ENCODE measurements at places on chromosomes 11 and 22.
A peak's percentile ranks its signal among the peaks of the same experiment; 100 is the strongest.

DNA sequence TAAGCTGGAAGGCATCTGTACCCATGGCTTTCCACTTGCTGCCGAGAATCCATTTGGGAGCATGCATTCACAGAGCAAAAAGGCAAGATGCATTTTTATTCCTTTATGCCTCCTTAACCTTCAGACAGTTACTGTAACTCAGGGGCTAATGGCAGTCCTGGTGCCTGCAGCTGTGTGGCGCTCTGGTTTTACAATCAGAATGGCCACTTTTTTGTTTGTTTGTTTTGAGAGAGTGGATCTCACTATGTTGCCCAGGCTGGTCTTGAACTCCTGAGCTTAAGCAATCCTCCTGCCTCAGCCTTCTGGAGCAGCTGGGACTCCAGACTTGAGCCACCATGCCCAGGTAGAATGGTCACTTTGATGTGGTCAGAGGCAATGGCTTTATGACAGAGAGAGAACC is 101.8 kb downstream of the NAV2 start:
- DNase-seq = no peak

GRCh38 chr11:46036009-46036408 is 85.2 kb downstream of the PHF21A start:
- DNase-seq = no peak

GRCh38 chr11:103872748-103873147 is 163.7 kb upstream of the DDI1 start:
- DNase-seq = no peak

GRCh38 chr11:105110688-105111030 is 28.9 kb downstream of the CARD18 start:
- no peak for DNase-seq

DNA sequence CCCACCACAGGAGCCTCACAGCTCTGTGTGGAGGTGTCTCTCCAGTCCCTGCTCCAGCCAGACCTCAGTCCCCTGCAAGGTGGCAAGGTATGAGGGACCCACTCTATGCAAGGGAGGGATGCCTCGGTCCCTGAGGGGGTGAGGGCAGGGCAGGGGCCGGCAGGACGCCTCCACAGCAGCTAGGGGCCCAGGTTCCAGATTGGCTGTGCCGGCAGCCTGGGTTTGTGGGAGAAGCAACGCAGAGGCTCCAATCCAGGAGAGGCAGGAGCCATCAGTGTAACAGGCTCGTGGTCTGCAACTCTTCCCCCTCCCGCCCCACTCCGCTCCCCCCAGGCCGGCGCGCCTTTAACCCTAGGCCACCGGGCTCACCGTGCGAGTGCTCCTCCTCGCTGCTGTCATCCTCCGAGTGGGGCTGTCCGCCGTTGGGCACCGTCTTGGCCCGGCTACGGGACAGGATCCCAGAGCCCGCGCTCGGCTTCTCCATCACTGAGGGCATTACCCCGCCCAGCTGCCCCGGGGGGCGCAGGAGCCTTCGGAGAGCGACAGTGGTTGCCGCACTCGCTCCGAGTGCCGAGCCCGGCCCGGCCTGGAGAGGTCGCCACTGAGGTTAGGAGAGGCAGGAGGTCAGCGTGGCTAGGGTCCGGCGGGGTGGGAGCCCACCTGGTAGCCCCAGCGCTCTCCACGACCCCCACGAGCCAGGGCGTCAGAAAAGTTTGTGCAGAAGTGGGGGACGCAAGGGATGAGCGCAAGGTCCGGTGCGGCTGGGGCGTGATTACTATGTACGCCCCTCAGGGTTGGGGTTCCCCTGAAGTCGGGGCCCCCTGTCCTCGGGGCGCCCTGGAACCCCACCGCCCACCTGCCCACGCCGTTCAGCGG is 765 bp downstream of the RCOR2 start:
- DNase-seq = no peak

DNA sequence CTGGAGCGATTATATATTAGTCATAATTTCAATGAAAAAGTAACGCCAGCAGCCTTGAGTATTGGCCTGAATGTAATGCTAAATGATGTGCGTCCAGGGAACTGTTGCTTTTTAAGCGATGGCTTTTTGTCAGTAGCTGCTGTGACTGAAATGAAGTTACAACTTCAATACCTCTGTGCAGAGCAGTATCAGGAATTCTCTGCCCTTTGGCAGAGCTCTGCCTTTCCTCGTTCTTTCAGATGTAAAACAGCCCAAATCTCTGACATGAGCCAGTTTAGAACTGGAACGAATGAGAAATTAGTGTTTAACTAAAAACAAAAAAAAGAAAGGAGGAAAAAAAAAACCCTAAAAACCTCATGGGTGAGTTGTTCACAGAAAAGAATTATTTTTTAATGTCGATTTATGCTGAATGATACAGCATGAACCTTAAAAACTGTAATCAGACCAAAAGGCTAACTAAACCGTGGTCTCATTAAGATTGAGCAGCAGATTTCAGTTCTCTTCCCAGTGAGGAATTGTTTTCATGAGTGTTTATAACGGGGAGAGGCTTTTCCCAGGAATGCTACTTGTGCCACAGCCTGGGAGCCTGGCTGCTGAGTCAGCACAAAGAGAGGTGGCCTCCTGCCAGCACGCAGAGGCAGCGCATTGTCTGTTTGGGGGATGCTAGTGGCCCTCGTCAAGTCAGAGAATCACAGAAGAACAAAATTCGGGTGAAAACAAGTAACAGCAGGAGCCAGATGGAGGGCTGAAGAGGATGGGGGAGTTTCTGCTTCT is 146.2 kb upstream of the RASSF10 start:
- no peak for DNase-seq

GRCh38 chr22:17198170-17199002 is 20.8 kb downstream of the ADA2 start:
- no peak for DNase-seq

DNA sequence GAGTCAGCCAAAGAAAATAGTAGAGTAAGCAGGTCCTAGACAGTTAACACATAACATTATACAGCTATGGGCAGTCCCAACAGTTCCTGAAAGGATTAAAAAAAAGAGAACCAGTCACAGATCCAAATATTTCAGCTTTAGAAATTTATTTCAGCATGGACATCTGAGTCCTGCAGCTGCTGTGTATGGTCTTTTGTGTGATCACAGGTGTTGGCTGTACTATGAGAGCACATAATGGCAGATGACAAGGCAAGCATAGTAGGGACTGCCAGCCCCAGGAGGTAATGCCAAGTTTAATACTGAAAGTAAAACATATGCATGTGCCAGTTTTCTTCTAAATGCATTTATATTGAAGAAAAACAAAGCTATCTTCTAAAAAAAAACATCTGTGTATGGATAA is 158.1 kb downstream of the GRIA4 start:
- DNase-seq = no peak

DNA sequence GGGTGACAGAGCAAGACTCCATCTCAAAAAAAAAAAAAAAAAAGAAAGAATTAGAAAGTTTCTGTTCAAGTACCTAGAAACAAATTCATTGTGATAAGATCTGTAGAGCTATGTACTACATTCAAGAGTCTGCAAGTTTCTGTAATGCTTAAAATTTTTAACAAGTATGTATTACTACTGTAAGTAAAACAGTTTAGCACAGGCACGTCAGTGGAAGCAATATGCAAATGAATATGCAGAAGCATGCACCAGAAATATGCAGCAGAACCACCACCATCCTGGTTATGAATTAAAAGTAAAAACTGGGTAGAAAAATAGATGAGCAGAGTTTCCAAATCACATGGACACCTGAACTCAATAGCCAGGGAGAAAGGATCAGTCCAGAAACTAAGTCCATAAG is 19.3 kb downstream of the SBF2 start:
- DNase-seq = no peak

GRCh38 chr11:24687531-24688147 is 190.8 kb downstream of the LUZP2 start:
- DNase-seq = no peak

DNA sequence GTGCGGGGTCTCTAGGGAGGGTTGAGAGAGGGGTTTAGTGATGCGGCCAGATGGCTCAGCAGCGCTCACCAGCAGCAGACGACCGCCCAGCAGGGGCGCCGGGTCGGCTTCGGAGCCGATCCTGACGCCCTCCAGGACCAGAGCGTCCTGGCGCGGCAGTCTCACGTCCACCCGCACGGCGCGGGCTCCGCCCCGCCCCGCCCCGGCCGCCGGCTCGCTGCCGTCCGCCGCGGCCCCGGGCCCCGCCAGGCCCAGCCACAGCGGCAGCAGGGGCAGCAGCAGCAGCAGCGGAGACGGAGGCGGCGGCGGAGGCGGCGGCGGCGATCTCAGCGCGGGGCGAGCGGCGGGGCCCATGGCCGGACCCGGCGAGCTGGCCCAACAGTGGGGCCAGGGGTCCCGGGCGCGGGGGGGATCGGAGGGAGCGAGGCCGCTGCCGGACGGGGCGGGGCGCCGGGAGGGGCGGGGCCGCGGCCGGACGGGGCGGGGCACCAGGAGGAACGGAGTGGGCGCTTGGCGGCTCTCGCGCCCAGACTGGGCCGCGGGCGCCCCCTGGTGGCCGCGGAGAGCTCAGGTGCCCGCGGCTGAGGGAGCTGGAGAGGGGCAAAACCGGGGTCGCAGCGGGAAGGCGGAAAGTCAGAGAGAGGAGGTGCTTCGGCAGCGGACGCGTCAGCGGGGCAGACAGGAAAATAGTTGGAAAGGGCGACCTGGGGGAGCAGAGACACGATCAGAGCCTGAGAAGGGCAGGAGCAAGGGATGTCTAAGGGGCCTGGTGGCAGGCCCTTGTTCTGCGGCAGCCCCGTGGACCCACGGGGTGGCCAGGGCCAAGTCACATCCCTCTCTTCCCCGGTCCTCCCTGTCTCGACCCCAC is at the start of gene RNF215:
RNF215 (minus strand) TSS at position 452 of the 868 bp plus-strand sequence; CDS start at position 354, 98 bp downstream.
- DNase-seq = peak; percentile 86

GRCh38 chr22:20903093-20903492 is 14.1 kb upstream of the CRKL start:
- no peak for DNase-seq

- no peak for DNase-seq
Observed at GRCh38 chr11:131163613-131164012, 206.8 kb upstream of the NTM start.

GRCh38 chr11:120717042-120717441 is 205.5 kb downstream of the GRIK4 start:
- DNase-seq = peak; percentile 52

DNA sequence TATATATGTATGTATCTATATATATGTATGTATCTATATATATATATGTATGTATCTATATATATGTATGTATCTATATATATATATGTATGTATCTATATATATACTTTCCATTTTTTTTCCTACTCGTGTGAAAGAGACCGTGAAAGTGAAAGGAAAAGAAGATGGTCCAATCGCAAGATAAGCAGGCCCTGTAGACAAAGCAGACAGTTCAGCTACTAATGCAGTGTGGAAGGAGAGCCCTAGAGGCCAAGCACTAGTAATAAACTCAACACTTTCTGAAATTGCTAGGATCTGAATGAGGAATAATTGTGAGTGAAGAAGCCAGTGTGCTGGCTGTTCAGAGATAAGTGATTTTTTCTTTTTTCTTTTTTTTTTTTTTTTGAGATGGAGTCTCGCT is 47.2 kb downstream of the MCHR1 start:
- DNase-seq = no peak

DNA sequence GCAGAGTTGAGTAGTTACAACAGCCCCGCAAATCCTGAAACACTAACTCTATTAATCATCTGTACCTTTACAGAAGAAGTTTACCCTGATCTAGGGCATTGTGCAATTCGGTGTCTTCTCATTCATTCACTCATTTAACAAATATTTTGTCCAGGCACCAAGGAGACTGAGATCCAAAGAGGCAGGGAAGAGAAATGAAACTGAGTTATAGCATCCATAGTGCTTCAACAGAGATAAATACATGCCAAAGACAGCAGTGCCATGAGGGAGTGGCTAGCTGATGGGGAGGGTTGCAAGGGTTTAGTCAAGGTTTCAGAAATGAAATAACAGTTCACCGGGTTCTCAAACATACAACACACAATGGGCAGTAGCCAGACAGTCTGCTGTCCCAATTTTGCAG is 40.2 kb upstream of the MTNR1B start:
- no peak for DNase-seq

- no peak for DNase-seq
Observed at GRCh38 chr11:114326151-114326550, 30.0 kb downstream of the NNMT start.

GRCh38 chr22:43296276-43296902 is 46.8 kb downstream of the SCUBE1 start:
- DNase-seq = no peak

- no peak for DNase-seq
Observed at GRCh38 chr11:59839615-59840014, 5.7 kb downstream of the CBLIF start.

DNA sequence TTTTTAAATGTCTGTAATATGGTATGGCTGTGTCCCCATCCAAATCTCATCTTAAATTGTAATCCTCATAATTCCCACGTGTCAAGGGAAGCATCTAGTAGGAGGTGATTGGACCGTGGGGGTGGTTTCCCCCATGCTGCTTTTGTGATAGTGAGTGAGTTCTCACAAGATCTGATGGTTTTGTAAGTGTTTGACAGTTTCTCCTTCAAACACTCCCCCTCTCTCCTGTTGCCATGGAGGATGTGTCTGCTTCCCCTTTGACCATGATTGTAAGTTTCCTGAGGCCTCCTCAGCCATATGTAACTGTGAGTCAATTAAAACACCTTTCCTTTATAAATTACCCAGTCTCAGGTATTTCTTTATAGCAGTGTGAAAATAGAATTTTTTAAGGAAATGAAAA is 31.1 kb upstream of the CD44 start:
- no peak for DNase-seq

DNA sequence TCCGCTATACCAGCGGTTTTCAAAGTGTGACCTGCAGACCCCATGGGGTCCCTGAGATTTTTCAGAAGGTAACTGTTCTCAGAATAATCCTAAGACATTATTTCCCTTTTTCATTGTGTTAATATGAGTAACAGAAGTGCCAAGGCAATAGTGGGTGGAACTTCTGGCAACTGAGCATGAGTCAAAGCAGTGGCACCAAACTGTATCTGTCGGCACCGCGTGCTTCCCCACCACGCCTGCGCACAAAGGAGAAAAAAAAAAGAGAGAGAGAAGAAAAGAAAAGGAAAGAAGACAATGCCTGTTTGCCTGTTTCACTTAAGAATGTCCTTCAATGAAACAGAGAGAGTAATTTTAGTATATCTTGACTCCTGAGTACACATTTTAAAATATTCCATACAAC is 679.9 kb downstream of the OPCML start:
- no peak for DNase-seq

- DNase-seq = no peak
Observed at GRCh38 chr11:134667505-134667904, 255.5 kb upstream of the B3GAT1 start.

DNA sequence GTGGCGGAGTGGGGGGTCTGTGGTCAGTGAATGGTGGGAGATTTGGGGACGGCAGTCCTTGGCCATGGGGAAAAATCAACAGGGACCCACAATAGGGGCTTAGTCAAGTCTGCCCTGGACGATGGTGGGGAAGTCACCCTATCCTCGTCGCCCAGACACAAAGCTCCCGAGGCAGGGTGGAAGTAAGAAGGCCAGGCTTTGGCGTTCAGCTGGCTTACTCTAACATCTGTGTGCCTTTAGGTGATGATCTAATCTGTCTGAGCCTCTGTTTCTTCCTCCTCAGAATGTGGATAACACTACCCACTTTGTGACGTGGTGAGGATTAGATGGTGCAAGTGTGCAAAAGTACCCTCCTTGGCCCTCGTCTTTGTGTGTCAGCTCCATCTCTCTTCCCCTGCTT is 192.2 kb downstream of the ST3GAL4 start:
- no peak for DNase-seq

- DNase-seq = no peak
Observed at GRCh38 chr11:129598378-129598777, 217.3 kb upstream of the TMEM45B start.

GRCh38 chr22:35437049-35437448 is 37.1 kb downstream of the MCM5 start:
- DNase-seq = no peak

All from suprapubic skin (tissue), 4 donors.